ENCODE measurements at places on chromosomes 3 and 15.

DNA sequence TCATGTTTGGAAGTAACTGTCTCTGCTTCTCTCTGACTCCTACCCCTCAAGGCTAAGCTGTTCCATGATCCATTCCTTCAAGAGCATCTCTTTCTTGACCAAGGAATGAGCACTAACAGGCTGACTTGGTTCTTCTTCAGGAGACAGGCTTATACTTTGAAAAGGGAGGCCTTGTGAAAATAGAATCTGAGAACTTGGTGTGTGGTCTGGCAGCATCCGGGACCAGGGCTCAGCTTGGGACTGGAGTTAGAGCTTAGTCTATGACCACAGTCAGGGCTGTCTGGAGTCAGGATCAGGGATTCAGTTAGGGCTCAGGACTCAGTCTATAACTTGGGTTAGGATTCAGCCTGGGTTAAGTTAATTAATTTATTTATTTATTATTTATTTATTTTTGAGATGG, 44.9 kb upstream of the SLC6A6 start:
- no peak for DNase-seq

DNA sequence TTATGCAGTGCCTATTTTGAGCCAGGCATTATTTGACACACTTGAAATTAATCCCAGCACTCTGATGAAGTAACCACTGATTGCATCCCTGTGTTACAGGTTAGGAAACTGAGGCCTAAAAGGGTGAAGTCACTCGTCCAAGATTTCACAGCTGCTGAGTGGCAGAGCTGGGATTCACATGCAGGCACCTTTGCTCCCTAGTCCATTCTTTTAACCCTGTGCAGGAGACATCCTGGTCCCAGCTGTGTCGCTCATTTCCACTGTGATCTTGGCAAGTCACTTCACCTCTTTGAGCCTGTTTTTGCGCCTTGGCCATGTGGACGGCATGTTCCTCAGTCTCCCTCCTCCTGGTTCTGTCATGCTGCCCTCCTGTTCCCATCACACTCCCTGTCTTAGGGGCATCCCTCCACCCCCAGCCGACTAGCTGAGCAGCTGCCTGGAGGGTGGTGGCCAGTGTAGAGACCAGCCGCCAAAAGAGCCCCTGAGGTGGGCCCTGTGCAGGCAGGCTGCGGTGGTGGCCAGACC, 70.6 kb downstream of the SMAD6 start:
- DNase-seq = no peak

- DNase-seq = no peak
These were observed 9.5 kb downstream of the PDE8A start for GRCh38 chr15:84991014-84991712.

DNA sequence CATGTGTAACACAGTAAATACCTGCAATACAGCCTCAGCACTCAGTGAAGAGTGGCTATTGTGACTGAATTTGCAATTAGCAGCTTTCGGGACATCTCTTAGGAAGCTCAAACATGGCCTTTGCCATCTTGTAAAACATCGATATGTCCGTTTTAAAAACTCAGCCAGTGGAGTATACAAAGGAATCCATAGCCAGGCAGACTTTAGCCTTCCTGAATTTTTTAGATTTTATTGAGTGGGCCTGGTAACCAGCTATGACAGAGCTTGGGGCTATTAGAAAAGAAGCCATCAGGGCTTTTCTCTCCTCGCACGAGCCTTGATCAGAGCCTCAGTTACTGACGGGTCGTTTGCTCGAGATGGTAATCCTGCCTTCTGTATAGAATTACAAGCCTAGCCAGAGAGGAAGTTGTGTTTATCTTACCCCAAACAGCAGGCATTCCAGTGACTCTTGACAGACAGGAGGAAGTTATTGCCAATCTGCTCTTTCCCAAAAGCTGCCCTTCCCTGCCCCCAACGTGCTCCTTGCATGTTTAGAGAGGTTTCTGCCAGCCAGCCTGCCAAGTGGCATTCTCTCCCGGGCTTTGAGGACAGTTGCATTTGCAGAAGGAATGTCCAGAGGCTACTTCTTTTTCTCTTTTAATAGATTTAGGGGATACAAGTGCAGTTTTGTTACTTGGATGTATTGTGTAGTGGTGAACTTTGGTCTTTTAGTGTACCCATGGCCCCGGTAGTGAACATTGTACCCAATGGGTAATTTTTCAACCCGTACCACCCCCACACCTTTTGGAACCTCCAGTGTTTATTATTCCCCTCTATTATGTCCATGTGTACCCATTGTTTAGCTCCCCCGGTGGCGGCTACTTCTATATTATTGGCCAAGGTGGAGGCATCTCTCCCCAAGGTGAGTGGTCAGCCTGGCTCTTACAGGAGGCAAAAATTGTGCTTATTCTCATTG, 40.6 kb downstream of the ITPR1 start:
- DNase-seq = no peak

GRCh38 chr15:92666780-92667179, 11.2 kb upstream of the FAM174B start:
- no peak for DNase-seq

GRCh38 chr15:25208735-25209134, 230.1 kb downstream of the UBE3A start:
- no peak for DNase-seq

- no peak for DNase-seq
These were observed 605.1 kb downstream of the ROBO1 start for GRCh38 chr3:79162653-79163052.

- DNase-seq = no peak
These were observed 10.5 kb upstream of the SH3GL3 start for GRCh38 chr15:83436513-83437158.

DNA sequence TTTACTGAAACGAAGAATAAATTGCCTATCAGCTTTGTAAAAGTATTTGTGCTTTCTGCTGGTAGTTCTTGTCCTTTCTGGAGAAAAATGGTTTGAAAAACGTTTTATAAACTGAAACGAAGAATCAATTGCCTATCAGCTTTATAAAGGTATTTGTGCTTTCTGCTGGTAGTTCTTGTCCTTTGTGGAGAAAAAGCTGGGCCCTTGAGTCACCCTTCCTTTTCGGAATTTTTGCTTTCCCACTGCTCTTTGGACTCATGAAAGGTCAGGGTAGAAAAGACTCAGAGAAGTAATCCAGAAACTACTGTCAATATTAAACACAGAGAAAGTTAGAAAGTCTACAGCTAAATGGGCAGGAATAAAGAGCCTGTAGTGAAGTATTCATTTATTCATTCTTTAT, 72.8 kb downstream of the EOMES start:
- no peak for DNase-seq

GRCh38 chr3:24017305-24017704, 72.2 kb downstream of the NR1D2 start:
- DNase-seq = no peak

DNA sequence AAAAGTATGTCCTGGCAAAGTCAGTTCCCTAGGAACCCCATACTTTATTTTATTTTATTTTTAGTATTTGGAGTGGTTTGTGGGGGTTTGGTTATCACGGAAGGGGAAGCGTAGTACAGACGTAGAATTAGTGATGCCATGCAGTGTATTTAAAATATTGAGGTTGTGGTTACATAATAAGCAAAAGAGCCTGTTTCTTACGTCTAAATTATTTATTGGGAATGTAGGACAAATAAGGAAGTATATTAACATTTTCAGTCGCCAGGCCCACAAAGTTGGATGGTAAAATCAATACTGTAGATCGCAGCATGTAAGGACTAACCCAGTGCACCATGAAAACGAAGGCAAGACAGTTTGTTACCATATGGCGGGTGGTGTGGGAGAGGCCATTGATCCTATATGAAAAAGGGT, 558 bp downstream of the DTWD1 start:
- no peak for DNase-seq

- no peak for DNase-seq
These were observed 10.1 kb downstream of the ETV5 start for GRCh38 chr3:186098740-186099139.
